ENCODE measurements at places on chromosomes 3 and 15.

DNA sequence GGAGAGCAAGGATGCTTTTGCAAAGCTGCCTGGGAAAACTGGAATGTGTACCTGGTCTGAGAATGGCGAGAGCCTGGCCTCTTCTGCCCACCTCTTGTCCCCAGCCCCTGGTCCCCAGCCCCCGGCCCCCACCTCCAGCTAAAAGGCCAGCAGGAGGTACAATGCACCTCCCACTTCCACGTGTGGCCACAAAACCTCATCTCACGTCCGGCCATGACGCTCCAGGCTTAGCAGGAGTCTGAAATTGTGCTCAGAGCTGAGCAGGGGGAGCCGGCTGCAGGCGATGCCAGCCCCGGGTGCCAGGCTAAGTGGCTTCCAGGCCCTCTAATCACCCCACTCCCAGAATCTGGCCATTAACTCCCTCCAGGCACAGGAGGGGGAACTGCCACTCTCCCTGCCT lies 83.1 kb upstream of the PRR20G start:
- DNase-seq = no peak

- DNase-seq = no peak
Measured at GRCh38 chr15:78256044-78256437, 8.3 kb upstream of the DNAJA4 start.

- DNase-seq = peak; percentile 71
Measured at GRCh38 chr3:2938711-2939110, 171.5 kb downstream of the IL5RA start.

GRCh38 chr15:50503144-50503543 lies 43.3 kb downstream of the USP50 start:
- no peak for DNase-seq

- DNase-seq = no peak
Measured at GRCh38 chr3:150737874-150738679, 24.9 kb downstream of the SIAH2 start.

DNA sequence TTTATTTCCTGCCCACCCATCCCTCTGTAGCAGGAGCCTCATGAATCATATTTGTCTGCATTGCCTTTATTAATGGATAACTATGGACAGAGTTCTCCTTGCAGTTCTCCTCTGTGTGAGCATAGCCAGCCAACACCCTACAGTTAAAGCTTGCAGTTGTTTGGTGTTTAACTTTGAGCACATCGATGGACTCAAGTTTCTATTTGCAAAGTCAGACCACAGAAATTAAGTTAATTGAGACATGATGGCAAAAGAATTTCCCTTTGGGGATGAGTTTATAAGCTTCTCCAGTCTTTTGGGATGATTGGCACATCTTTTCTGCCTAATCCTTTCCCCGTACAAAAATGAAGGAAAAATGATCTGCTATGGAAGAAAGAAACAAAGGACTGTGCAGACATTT lies 398.9 kb upstream of the THBS1 start:
- DNase-seq = no peak

DNA sequence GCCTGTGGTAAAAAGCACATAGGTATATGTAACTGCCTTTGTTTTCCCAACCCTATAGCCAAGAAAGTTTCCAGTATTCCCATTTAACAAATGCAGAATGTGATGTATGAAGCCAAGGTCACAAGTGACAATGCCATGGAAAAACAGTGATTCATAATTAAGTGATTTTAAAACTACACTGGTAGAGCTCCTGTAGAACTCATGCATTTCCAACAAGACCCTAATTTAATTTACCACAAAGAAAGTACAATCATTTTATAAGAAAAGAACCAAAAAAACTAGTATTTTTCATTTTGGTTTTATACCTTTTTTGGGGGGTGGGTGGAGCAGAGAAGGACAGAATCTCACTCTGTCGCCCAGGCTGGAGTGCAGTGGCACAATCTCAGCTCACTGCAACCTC lies 82.0 kb downstream of the STAG1 start:
- DNase-seq = no peak

- no peak for DNase-seq
Measured at GRCh38 chr3:147921051-147921450, 511.9 kb downstream of the ZIC1 start.

DNA sequence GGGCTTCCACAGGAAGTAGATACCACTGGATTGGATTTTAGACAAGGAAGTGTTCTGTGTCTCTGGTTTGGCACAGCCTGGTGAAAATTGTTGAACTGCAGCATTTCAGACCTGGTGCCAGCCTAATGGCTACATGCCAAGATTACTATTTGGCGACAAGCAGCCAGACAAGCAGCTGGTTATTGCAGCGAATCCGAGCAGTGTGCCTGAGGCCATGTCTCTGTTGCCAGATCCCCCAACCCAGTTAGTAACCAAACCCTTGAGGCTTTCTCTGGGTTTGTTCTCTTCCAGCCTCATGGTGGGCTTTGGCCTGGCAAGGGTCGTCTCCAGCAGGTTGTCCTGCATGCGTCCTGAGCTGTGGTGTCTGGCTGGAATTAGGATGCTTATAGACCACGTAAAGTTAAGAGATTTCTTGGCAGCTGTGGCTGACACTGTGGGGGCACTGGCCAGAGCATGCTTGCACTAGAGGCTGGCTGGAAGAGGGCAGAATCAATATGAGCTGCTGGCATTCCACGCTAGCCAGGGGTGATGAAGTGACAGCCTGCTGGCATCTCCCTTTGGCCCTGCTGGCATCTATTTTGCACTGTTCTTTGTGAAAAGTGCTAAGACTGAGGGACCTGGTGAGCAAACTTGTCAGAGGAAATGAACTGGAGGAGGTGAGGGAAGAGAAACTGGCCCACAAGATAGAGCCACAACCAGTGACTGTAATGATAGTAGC lies 172.6 kb downstream of the RBMS3 start:
- no peak for DNase-seq

GRCh38 chr15:74535388-74536084 lies 5.5 kb upstream of the ARID3B start:
- DNase-seq = no peak

- DNase-seq = no peak
Measured at GRCh38 chr15:49793943-49794342, 173.1 kb downstream of the DTWD1 start.

GRCh38 chr3:101828276-101828675 lies 21.0 kb upstream of the NFKBIZ start:
- DNase-seq = no peak

- no peak for DNase-seq
Measured at GRCh38 chr3:72990701-72991395, 5.8 kb upstream of the PPP4R2 start.

DNA sequence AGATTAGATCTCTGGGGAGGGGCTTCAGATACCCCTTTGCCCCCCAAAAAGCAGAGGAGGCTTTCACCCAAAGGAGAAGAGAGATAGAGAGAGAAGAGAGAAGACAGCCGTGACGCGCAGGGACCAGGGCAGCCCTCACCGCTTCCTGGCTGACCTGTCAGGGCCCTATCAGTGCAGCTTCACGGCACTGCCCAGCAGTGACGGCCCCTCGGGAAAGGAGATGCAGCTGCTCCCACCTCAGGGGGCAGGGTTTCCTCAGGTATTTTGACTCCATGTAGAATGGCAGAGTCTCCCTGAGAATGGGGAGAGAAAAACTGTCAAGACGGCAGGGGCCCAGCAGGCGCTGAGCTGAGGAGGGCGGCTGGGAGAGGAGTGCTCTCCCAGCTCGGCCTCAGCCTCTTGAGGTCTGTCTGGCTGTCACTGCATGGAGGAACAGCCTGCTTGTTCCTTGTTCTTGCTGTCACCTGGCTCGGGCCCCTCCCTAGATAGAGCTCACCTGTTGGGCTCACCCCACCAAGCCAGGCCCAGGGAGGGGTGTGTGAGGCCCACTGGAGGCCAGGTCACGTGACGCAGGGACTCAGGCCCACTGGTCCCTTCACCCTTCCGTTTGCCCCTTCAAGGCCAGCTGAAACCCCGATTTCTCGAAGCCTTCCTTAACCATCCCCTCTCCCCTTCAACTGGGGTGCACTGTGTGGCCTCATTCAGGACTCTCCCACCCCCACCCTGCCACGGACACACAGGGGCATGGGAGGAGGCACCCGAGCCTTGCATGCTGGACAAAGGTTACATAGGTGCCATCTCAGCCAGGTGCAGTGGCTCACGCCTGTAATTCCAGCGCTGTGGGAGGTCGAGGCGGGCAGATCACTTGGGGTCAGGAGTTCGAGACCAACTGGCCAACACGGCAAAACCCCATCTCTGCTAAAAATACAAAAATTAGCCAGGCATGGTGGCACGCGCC lies 28.2 kb downstream of the LOXL1 start:
- DNase-seq = no peak

DNA sequence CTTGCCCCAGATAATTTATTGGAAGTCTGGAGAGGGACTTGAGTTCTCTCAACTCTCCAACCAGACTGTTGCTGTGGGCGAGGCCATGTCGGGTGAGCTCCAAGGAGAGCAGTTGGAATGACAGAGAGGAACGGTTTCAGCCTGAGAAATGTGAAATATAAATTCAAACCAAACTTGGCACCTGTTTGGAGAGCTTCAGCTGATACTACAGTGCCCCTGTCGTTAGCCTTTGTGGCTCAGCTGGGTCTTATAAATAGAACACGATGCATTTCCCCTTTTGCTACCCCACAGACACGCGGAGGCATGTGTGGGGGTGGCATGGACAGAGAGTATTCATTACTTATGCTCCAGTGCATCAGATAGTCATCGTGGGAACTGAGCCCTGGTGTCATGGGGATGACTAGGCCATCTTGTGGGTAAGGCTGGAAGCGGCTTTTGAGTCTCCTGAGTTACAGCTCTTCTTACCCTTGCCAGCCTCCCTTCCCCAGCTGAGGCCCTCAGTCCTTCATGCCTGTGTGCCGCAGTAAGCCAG lies 15.6 kb downstream of the SMAD3 start:
- DNase-seq = no peak

GRCh38 chr15:74343797-74344127 lies 23.7 kb downstream of the CYP11A1 start:
- DNase-seq = no peak

DNA sequence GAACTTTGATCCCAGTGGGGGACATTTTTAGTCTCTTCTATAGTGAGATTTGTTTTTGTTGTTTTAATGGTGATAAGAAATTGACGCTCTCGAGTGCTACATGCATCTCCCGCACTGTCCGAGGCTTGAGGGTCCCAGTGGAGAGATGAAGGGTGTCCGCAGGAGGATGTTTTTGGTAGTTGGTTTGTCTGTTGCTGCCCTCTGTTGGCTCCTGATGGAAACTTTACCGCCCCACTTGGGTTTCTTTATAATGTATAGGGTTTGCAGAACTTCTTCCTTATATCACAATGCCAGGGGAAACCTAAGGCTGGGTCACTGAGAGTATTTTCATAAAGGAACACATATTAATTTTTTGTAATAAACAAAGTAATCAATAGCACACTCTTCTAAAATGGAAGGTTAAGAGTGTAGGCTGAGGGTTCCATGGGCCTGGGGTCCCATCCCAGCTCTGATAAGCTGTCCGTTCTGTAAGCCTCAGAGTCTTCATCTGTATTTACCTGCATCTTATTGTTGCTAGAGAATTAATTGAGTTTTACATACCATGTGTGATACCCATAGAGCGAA lies 185.3 kb upstream of the FEZF2 start:
- DNase-seq = no peak

DNA sequence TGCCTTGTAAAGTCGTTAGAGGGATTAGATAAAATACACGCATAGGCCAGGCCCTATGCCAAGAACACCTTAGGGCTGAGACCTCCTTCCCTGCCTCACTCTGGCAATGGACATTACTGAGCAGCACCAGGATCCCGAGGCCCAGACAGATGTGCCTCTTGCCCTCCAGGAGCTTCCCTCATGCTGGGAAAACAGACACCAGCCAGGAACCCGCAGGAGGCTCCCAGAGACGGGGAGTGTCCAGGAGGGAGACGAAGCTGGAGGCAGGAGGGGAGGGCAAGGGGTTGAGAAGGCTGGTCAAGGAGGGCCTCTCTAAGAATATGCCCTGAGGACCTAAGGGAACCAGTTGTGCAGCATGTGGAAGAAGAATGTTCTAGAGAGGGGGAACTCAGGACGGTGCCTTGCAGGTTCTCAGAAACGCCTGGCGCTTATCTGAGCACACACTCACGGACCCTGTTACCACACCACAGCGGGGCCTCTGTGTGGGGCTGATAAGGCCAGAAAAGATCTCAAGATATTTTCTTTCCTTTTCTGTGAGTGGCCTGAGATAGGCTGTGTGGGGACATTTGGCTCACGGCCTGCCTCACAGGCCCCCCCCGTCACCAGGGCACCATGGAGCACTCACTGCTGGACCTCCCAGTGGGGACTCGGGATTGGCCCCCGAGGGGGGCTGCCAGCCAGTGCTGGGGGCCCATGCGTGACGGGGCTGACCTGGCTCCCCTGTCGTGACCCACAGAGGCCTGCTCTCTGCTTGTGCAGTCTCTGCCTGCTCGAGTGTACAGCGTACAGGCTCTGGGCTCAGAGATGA lies 22.0 kb upstream of the CYP11A1 start:
- DNase-seq = no peak

GRCh38 chr15:94912760-94913159 lies 681.4 kb downstream of the MCTP2 start:
- no peak for DNase-seq

DNA sequence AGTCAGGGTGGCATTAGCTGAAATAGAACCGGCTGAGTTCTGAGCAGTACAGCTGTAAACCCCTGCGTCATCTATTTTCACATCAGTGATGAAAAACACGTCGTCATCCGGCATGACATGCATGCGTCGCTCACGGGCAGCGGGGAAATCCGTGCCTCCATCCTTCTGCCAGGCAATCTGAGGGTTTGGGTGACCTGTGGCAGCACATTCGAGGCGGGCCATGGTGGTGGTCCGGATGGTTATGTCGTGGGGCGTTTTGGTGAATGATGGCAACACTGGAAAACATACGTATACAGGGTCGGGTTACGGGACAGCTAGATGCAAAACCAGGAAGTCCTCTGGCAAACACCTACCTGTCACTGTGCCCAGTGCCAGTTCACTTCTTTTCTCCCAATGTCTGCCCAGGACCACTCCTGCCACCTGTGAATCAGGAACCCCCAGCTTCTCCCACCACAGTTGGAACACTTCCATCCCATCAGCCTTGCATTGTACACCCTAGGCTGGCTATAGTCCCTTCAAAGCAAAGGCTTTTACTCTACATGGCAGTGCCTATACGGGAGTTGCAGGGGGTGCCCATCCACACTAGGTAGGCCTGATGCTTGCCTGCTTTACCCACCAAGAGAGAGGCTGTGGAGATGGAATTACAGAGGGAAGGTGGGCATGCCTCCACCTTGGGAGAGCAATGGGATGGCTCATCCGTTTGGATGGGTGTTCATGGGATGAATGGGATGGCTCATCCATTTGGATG lies 116.7 kb downstream of the LRIG1 start:
- DNase-seq = no peak

GRCh38 chr3:149245738-149246451 lies 24.3 kb upstream of the CP start:
- no peak for DNase-seq

- DNase-seq = no peak
Measured at GRCh38 chr3:196378146-196378841, 40.1 kb upstream of the TM4SF19 start.

DNA sequence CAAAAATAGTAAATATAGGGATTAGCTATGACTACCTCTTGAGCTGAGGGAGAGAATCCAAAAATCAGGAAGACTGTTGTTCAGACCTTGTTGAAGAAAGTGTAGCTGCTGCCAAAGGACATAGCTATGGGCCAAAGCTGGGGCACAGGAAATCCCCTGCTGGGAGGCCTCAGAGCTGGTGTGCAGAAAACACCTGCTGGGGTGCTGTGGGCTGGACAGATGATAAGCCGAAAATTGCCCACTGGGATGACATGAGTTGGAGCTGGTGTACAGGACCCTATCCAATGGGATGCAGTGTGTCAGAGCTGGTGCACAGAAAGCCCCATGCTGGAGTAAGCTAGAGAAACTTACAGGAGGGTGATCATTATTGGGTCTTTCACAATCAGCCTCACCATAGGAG lies 121.9 kb downstream of the NEO1 start:
- DNase-seq = no peak

All from NCI-H1417 treated with DMSO at 0.1 percent for 48 hours (cell line).